ENCODE measurements at places on chromosomes 5 and 9. TPM values are rescaled to one million over a fixed set of nuclear protein-coding genes. Genes with fewer than 3 reads are reported as not detected.

PCDHA1 gene
- total RNA-seq: 0.10 TPM

WDR38 gene
- 0.16 TPM for total RNA-seq

SEC61B gene
- total RNA-seq: 36.4 TPM

PPP3R2 gene
- not detected for total RNA-seq

SNCB gene
- total RNA-seq: 0.16 TPM

ADGRD2 gene
- total RNA-seq: not detected

SPATA31D4 gene
- total RNA-seq: not detected

PAPPA gene
- 6.5 TPM for total RNA-seq

SMIM32 gene
- not detected for total RNA-seq

TCF7 gene
- 0.27 TPM for total RNA-seq

SPACA9 gene
- total RNA-seq: 3.5 TPM

GABBR2 gene
- 0.52 TPM for total RNA-seq

GMCL2 gene
- total RNA-seq: not detected

SURF2 gene
- 12.9 TPM for total RNA-seq

HEMGN gene
- total RNA-seq: 0.08 TPM

CNTNAP3B gene
- total RNA-seq: 0.03 TPM

NXNL2 gene
- 0.27 TPM for total RNA-seq

TSSK1B gene
- not detected for total RNA-seq

IL13 gene
- total RNA-seq: not detected

ZDHHC11 gene
- 0.37 TPM for total RNA-seq

RAB3C gene
- not detected for total RNA-seq

RANBP3L gene
- 9.4 TPM for total RNA-seq

BARX1 gene
- not detected for total RNA-seq

ORM2 gene
- not detected for total RNA-seq

WNT8A gene
- not detected for total RNA-seq
